ENCODE measurements at places on chromosomes 1 and 21. TPM values are rescaled to one million over a fixed set of nuclear protein-coding genes. Genes with fewer than 3 reads are reported as not detected.

The GPR161 gene
- total RNA-seq = 56.7 TPM

The GBP3 gene
- total RNA-seq = 1.4 TPM

The MPL gene
- total RNA-seq = 0.23 TPM

The ATAD3C gene
- not detected for total RNA-seq

The AMIGO1 gene
- total RNA-seq = 16.6 TPM

The NR0B2 gene
- not detected for total RNA-seq

The PCBP3 gene
- total RNA-seq = 13.8 TPM

The OPRD1 gene
- 2.8 TPM for total RNA-seq

The HSPB7 gene
- total RNA-seq = 0.23 TPM

The ATP13A2 gene
- total RNA-seq = 178 TPM

The KANK4 gene
- 2.3 TPM for total RNA-seq

The CLCNKB gene
- 0.92 TPM for total RNA-seq

The NTNG1 gene
- total RNA-seq = 129 TPM

The TMEM82 gene
- total RNA-seq = not detected

The B3GALNT2 gene
- 22.8 TPM for total RNA-seq

The NCF2 gene
- 4.4 TPM for total RNA-seq

The DIO1 gene
- not detected for total RNA-seq

The TNFRSF14 gene
- 2.8 TPM for total RNA-seq

The ARHGAP30 gene
- 1.6 TPM for total RNA-seq

The SELP gene
- total RNA-seq = 0.92 TPM

The ABCG1 gene
- total RNA-seq = 23.5 TPM

The PGLYRP4 gene
- not detected for total RNA-seq

The OXCT2 gene
- total RNA-seq = 0.46 TPM

The KRTAP10-1 gene
- not detected for total RNA-seq

The SLC1A7 gene
- not detected for total RNA-seq

The TMPRSS15 gene
- total RNA-seq = 0.23 TPM

The HSF2BP gene
- total RNA-seq = 2.5 TPM

The S100A10 gene
- 16.4 TPM for total RNA-seq

The AQP10 gene
- not detected for total RNA-seq

The FAF1 gene
- 61.1 TPM for total RNA-seq

The PIGK gene
- total RNA-seq = 34.6 TPM

The IL6R gene
- total RNA-seq = 3.9 TPM

Data from diencephalon (tissue), 1 donor.